ENCODE measurements at places on chromosomes 13 and 19.

- DNase-seq = no peak
Measured at GRCh38 chr19:2798733-2799132, 13.4 kb downstream of the THOP1 start.

GRCh38 chr13:45433381-45433790, 15.2 kb upstream of the SLC25A30 start:
- no peak for DNase-seq

DNA sequence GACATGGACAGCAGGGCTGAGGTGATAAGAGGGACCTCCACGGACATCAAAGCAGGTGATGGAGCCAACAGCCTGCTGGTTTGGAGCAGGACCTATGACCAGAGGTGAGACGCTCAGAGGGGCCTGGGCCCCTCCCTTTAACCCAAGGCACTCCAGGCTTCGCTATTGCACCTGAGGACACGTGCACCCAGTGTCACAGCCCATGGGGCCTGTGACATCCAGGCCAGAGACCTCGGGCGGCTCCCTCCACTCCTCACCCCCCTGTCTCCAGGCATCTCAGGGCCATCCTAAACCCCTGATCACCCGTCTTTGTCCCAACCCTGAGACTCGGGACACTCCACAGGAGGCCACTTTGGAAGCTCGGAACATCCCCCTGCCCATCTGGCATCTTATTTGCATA, 12.9 kb downstream of the ADGRE5 start:
- no peak for DNase-seq

GRCh38 chr19:10927730-10928562, 493 bp downstream of the YIPF2 start:
- DNase-seq = no peak

DNA sequence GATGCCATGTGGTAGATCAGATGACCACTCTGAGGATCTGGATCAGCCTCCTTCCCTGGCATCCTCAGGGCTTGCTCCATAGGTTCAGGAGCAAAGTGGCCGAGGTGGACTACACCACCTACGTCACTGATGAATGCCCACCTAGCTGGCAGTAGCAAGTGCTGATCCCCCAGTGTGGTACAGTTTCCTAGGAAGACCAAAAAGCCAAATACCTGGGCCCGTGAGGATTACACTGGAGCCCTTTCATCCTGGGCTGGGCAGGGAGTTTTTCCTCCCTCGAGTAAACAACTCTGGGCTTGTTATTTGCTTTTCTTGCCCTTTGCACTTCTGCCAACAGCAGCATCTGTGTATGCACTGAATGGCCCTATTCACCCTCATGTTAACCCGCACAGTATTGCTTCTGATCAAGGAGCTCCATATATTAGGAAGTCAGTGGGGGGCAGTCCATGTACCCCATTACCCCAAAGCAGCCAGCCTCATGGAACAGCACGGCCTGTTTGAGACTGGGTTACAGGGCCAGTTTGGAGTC, 3.3 kb upstream of the MYADM start:
- DNase-seq = no peak

DNA sequence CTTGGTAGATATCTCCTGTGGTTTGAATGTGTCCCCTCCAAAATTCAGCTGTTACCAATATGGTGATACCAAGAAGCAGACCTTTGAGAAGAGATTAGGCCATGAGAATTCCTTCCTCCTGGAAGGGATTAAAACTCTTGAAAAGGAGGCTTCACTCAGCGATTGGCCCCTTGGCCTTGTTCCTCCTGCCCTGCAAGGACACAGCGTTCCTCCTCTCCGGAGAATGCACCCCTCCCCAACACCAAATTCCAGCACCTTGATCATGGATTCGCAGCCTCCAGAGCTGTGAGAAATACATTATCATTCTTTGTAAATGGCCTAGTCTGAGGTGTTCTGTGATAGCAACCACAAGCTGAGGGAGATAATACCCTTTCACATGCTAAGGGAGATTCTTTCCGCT, 34.5 kb upstream of the ARHGEF7 start:
- no peak for DNase-seq

DNA sequence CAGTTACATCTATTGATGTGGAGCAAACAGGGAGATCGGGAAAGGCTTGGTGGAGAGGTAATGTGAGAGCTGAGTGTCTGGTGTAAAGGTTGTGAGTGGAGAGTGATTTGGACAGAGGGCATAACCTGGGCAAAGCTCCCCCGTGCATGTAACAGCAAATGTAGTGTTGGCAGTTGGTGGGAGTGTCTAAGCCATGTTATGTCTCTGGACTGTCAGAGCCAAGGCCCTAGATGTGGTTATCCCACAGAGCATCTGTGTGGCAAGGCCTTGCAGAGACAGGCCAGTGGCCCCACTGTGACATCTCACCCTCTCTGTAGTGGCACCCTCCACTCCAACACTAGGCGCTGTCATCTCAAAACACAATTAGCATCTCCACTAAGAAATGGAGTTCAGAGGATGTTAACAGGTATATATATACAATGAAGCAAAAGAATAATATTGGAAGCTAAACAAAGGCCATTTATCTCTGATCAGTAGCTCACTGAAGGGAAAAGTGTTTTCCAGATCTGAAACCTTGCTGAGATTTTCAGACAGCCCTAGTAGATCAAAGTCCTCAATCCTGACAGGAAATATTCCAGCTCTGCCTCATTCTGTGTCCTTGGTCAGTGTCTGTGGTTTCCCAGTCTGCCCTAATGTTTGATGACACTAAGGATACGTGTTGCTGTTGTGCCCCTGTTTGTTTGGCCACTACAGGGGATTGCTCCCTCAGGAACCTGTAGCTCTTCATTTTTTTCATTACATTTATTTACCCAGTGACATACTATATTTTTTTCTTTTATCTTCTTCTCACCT, 20.2 kb downstream of the POLR1D start:
- DNase-seq = no peak

DNA sequence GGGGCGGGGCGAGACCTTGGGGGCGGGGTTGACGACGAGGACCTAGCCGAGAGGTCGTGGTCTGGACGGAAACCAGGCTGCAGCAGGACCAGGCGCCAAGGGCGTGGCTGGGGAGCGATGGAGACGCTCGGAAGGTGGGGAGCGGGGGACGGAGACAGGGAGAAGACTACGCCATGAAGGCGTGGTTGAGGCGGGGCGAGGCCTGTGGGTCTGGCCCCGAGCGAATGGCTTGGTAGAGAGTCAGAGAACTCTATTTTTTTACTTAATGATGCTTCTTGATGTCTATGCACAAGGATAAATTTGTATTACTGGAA, 674 bp upstream of the FBXL12 start:
- DNase-seq = no peak

GRCh38 chr13:97069050-97069815, 75.0 kb upstream of the OXGR1 start:
- no peak for DNase-seq

DNA sequence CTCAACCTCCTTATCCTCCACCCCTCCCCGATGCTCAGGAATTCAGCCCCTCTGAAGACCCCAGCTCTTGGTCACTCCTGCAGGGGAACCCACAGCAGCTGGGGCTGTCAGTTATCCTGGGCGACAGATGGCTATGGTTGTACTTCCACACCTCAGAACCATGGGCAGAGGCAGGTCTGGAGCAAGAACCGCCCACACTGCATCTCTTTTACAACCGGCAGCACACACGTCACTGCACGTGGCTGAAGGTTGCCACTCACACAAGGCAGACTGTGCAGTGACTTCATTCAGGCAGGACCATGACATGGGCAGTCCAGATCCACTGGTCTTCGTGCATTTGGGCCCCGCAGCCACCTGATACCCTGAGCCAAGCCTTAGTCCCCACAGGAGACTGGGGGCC, 21.5 kb upstream of the SDHAF1 start:
- DNase-seq = no peak

GRCh38 chr19:8113017-8113416, 36.4 kb downstream of the FBN3 start:
- DNase-seq = no peak

GRCh38 chr19:2236314-2237050, at the start of the genes PLEKHJ1 and SF3A2:
PLEKHJ1 (minus strand) TSS chr19:2236329; CDS start chr19:2236248, 81 bp downstream.
SF3A2 (plus strand) TSS chr19:2236824; CDS start chr19:2243419, 6,595 bp downstream.
- DNase-seq = peak; percentile 96

DNA sequence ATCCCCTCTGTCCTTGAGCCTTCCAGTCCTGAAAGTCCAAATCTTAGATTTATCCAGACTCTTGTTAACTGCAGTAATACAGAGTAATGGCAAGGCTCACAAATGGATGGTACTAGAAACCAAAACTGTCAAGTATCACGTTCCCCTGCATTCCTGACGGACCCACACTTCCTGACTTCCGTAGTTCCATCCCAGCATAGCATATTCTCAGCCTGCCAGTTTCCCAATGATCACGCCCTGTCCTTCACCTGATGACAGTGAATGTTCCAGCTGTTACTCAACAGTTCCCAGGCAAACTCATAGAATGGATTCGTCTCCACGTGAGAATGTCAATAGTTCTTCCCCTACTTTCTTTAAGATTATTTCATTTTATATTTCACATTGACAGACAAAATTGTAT, 33.6 kb downstream of the SLC7A1 start:
- DNase-seq = no peak

DNA sequence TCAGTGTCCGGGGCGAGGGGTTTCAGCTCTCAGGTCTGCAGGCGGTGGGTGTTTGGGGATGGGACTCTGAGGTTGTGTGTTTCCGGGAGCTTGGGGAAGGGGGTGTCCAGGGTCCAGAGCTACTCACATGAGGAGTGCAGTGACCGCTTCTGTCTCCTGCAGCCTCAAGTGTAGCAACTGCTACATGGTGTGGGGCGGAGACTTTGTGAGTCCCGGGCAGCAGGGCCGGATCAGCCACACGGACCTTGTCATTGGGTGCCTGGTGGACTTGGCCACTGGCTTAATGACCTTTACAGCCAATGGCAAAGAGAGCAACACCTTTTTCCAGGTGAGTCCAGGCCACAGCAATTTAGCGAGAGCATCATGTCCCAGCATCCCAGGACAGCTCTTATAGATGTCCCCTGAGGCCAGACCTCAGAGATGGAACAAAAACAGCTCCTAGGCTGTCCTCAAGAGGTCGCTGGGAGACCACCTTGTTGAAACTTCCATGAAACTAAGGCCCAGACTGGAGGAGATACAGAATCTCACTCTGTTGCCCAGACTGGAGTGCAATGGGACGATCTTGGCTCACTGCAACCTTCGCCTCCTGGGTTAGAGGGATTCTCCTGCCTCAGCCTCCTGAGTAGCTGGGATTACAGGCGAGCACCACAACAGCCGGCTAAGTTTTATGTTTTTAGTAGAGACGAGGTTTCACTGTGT, 44.9 kb downstream of the RYR1 start:
- DNase-seq = no peak

DNA sequence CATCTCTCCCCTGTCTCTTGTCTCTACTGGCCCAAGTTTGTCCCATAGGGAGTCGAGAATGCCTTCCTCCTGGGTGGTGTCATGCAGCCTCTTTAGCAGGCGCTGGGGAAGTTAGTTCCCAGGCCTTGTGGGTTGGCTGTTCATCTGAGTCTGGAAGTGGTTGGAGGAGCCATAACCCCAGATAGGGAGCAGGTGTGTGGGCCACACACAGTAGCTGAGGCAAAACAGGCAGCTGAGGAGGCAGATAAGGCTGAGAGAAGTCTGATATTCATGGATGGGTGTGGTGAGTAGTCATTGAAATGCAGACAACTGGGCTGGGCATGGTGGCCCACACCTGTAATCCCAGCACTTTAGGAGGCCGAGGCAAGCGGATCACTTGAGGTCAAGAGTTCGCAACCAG, 40.9 kb upstream of the KPNA3 start:
- DNase-seq = no peak

DNA sequence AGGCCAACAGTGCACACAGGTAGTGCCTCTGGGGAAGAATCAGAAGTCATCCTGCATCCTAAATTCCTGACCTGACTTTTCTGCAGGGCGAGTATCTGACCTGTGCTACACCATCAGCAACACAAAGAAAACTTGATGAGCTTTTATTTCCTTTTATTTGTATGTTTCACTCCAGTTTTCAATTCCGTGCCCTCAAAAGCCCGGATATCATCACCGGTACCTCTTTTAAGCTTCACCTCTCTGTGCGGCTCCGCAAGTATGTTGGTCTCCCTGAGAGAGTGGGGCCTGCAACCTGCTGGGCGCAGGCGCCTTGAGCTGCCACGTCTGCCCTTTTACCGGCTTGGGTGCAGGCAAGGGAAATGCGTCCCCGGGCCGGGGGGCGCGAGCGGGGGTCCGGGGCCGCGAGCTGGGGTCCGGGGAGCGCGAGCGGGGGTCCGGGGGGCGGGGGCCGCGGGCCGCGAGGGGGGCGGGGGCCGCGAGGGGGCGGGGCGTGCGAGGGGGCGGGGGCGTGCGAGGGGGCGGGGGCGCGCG, 4.3 kb upstream of the DUXA start:
- DNase-seq = no peak

DNA sequence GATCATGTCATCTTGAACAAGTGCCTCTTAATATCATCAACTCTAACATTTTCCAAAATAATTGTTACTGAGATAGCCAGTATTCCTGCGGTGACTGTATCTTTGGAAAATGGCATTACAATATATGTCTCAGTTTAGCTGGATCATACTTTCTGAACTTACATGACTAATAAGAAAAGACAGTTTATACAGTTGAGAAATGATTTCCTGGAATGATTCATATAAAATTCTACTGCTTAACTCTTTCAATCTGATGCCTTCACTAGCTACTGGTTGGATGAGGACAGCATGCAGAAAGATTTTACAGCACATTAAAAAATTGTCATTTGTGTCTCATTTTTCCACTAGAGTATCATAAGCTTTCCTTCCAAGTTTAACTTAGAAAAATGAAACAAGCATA, 302.1 kb downstream of the PCDH17 start:
- no peak for DNase-seq

DNA sequence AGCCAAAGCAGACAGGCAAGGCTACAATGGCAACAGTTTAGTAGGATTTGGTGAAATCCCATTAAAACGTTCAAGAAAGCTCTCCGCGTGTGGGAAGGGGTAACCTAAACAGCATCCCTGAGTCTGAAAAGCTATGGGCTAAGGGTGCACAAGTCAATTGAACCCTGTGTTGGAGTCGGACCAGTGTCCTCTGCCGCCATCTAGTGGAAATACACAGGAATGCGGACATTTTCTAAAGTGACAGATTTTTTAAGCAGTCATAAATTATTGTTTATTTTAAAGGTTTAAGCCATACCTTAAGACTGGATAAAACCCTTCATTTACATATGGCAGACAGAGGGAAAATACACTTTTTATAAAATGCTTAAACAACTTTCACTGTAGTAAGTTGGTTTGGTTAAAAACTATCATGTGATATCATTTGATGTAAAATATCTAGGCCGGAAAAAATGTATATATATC, 26.5 kb upstream of the LSM14A start:
- peak; percentile 5 for DNase-seq

GRCh38 chr19:5001615-5002014, 32.7 kb downstream of the KDM4B start:
- peak; percentile 10 for DNase-seq

GRCh38 chr19:41421314-41421713, 5.9 kb downstream of the B3GNT8 start:
- DNase-seq = no peak

DNA sequence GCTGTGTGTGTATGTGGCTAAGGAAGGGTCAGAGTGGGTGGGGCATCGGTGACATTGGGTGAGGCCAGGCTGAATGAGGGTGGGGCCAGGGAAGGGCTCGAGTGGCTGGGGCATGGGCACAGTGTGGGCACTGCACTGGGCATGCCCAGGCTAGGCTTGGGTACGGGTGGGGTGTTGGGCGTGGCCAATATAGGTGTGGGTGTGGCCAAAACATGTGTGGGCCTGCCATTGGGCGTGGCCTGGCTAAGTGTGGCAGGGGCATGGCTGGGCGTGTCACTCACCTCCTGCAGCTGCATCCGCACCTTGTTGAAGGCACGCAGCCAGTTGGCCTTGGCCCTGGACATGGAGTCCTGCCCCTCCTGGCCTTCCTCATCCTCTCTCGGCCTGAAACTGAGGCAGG, 33.2 kb downstream of the UNC13A start:
- DNase-seq = no peak

Measured in stimulated activated CD8-positive, alpha-beta memory T cell treated with anti-CD3 and anti-CD28 coated beads, Interleukin-15, amount 100 ng/mL, for 48 hours (primary cell).